Type B pancreatic cell (in vitro differentiated cells): ENCODE measurements at places on chromosomes 1 and 21. TPM values are rescaled to one million over a fixed set of nuclear protein-coding genes. Genes with fewer than 3 reads are reported as not detected.
A peak's percentile ranks its signal among the peaks of the same experiment; 100 is the strongest.

Gene SPATA17
- total RNA-seq = 1.9 and 7.2 TPM in 2 replicates

- DNase-seq = no peak
These were observed 51.8 kb upstream of the CASZ1 start for GRCh38 chr1:10848109-10848684.

- DNase-seq = peak; percentile 62
These were observed 510 bp upstream of the IL10RB start for GRCh38 chr21:33265664-33266049.

GRCh38 chr1:200883118-200883517 is 10.3 kb downstream of the GPR25 start:
- DNase-seq = peak; percentile 8

Gene TMEM82
- 1.1 TPM in 2 replicates for total RNA-seq

DNA sequence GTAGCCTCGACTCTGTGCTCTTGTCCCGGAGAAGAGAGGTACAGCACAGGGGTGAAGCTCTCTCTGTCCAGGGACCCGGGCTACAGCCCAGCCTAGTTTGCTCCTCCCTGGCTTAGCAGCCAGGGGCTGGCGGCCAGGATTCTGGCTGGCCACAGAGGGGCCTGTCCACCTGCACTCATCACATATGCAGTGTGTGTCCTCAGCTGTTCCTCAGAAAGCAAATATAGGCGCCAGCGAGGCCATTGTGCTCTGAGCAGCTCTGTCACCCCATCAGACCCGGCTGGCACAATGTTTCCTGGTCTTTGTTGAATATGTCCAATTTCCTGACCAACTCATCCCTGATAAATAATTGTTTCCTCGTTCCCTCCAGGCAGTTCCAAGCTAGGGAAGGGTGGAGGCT is 28.5 kb downstream of the KCND3 start:
- DNase-seq = no peak

DNA sequence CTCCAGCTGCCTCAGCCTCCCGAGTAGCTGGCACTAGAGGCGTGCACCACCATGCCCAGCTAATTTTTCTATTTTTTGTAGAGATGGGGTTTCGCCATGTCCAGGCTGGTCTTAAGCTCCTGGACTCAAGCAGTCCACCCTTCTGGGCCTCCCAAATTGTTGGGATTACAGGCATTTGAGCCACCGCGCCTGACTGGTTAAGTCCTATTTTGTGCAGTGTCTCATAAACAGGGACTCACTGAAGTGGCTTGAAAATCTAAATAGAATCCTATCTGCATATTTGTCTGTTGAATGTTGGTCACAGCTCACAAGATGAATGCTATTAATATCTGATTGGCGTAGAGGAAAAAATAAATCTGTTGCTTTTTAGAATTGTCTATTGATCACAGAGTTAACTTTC is 5.9 kb upstream of the CHAF1B start:
- DNase-seq = peak; percentile 15

DNA sequence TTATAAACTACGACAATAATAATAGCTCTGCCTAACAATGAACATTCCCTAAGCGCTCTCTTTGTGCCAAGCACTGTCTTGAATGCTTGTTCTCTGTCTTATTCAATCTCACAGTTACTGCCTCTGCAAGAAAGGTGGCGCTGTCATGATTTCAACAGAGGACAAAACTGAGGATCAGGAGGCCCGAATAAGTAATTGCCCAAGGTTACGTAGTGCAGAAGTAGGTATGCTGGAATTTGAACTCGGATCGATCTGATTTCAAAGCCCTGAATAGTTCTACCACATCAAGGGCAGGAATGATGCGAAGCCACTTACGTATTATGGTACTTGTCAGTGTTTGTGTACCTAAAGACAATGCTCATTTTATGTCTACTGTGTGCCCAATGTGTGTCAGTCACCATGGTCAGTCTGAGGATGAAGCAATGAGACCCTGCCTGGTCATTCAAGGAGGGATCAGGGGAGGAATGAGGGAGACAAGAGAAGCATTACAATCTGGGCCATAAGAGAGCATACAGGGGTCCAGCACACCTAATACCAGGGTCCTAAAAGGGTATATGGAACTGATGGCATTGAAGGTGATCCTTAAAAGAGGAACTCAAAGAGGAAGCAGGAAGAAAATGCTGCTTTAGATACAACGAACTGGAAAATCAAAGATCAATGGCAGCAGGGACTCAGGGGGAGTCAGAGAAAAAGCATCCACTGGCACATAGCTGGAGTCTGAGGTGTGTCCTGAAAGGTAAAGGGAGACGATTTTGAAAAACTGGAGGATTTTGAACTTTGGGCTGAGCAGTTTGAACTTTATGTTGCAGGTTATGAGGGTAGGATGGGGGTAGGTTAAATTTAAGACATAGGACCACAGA is 389.2 kb downstream of the PLPP3 start:
- DNase-seq = no peak

Gene E2F2
- total RNA-seq = 8.4 and 9.4 TPM in 2 replicates

GRCh38 chr1:211530102-211530501 is 38.1 kb upstream of the RD3 start:
- no peak for DNase-seq

- peak; percentile 80 for DNase-seq
These were observed 57.5 kb downstream of the BCL9 start for GRCh38 chr1:147598621-147599361.

Gene C1orf141
- not detected in 2 replicates for total RNA-seq

GRCh38 chr1:116853680-116854402 is 55.9 kb upstream of the PTGFRN start:
- DNase-seq = no peak

GRCh38 chr1:165355977-165356811 is at the start of gene LMX1A:
Gene LMX1A, minus strand, starts transcription at chr1:165356715. Its CDS starts 1,156 bp downstream, at chr1:165355559.
- DNase-seq = no peak

DNA sequence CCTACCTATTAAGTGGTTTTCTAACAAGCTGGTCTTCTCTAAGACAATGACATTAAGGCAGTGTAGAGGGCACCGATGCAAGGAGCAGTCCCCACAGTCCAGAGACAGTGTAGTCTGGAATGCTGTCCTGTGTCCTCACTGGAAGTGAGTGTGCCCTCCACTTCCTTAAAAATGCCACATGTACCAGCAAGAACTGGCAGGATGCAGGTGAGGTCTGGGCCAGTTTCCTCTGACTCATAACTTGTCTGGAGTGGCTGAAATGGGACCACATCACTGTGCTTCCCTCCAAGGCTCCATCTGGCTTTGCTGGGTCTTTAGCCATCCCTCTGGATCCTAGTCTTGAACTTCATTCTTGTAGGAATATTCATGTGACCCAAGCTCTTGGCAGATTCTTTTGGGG is 170.5 kb upstream of the KIAA0040 start:
- no peak for DNase-seq

Gene ARV1
- 12.8 TPM in 2 replicates for total RNA-seq

Gene LCE2B
- total RNA-seq = not detected in 2 replicates

GRCh38 chr1:232899268-232899667 is 51.1 kb upstream of the NTPCR start:
- DNase-seq = no peak

DNA sequence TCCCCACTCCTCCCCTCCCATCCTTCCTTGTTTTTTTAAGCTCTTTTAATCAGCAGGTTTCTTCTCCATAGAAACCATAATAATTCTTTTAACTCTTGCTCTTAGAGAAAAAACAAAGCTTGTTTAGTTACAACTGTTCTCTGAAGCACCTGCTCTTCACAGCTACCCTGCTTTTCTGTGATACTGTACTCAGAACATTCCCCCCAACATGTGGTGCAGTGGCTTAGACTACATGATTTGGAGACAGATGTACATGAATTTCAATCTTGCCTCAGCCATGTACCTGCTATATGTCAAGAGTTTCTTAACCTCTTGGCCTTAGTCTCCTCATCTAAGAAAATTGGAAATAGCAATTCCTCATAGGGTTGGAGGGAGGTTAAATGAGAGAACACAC is 33.5 kb downstream of the LAMC2 start:
- DNase-seq = no peak

Gene FCAMR
- total RNA-seq = not detected in 2 replicates

- DNase-seq = no peak
These were observed 35.4 kb upstream of the DSCAM start for GRCh38 chr21:40882192-40882915.

- DNase-seq = no peak
These were observed 13.3 kb upstream of the ERICH3 start for GRCh38 chr1:74686928-74687327.

Gene ATF3
- total RNA-seq = 23.9 and 117 TPM in 2 replicates

GRCh38 chr1:108556066-108556465 is 3.8 kb upstream of the EEIG2 start:
- no peak for DNase-seq

Gene OLFM3
- total RNA-seq = 3.8 TPM in 2 replicates

Gene KRTAP11-1
- not detected in 2 replicates for total RNA-seq

DNA sequence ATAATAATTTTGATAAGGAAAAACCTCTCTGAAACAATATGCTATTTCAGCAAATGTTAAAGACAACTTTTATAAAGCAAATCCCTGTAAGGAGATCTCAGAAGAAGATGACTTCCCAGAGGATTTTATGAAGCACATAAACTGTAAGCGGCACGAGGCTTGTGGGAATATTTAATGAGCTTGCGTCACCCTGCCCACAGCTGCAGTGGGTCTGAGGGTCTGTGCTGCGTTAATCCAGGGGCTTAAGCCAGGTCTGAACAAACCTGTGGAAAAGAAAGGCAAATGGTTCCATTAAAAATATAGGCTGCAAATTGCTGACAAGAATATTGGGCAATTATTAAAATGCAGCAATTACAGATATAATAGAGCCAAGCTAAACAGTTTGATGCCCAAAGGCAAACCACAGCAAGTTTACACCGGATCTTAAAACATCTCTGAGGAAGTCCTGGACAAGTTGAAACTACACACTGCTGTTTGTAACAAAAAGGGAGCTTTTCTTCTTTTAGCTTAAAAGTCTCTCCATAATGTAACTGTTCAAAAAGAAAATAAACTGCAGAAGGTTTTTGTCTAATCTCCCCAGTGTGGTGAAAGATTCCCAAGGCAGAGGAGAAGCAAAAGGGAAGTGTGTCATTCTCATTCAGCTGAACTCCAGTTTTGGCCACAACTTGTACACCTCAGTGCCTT is 21.8 kb downstream of the TGFBR3 start:
- DNase-seq = no peak
